ENCODE measurements at places on chromosomes 2 and 18.

GRCh38 chr2:176895158-176895557, 317.4 kb upstream of the HNRNPA3 start:
- no peak for DNase-seq

- DNase-seq = no peak
Measured at GRCh38 chr2:235661167-235661937, 167.5 kb downstream of the AGAP1 start.

GRCh38 chr2:28248511-28248910, 144.1 kb upstream of the FOSL2 start:
- no peak for DNase-seq

- no peak for DNase-seq
Measured at GRCh38 chr2:165240916-165241315, 1.7 kb downstream of the SCN2A start.

GRCh38 chr18:9032519-9032918, 70.0 kb upstream of the NDUFV2 start:
- DNase-seq = no peak

- DNase-seq = no peak
Measured at GRCh38 chr18:36403896-36404820, 106.6 kb downstream of the FHOD3 start.

GRCh38 chr2:150156415-150156814, 331.1 kb downstream of the RND3 start:
- DNase-seq = no peak

- DNase-seq = no peak
Measured at GRCh38 chr18:11994336-11994702, 13.0 kb downstream of the IMPA2 start.

DNA sequence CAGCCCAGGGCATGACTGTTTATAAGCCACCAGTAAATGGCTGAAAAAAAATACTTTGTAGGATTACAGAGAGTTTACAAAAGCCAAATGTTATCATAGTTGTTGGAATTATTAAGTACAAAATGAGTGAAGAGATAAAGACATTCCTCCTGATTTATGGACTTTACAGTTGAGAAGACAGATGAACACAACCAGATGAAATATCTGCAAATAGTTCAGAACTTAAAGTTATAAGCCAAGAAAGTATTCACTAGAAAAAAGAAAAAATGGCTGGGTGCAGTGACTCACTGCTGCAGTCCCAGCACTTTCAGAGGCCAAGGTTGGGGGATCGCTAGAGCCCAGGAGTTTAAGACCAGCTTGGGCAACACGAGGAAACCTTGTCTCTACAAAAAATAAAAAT, 11.2 kb downstream of the PMAIP1 start:
- no peak for DNase-seq

GRCh38 chr2:58865436-58865835, 624.3 kb upstream of the FANCL start:
- DNase-seq = no peak

- DNase-seq = no peak
Measured at GRCh38 chr2:73021371-73022010, 50.0 kb downstream of the SFXN5 start.

GRCh38 chr2:58051445-58051844, 4.8 kb downstream of the VRK2 start:
- DNase-seq = no peak

GRCh38 chr2:180319586-180320405, 312.7 kb upstream of the CWC22 start:
- no peak for DNase-seq

DNA sequence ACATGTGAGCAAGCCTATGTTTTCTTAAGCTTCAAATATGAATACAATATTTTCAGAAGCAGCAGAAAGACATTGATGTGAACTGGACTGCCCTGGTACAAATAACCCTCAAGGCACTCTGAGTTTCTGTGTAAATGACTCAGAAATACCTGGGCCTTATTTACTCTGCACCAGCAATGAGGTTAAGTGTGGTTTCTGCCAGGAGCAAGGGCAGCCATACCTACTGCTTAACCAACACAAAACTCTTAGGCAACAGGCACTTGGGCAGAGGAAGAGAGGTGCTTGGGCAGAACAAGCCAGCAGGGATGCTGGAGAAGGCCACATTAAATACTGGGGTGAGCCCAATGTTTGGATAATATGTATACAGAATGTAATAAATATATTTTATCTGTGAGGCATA, 29.4 kb upstream of the ARL5A start:
- DNase-seq = no peak

- no peak for DNase-seq
Measured at GRCh38 chr2:115574667-115575066, 1132.2 kb downstream of the DPP10 start.

DNA sequence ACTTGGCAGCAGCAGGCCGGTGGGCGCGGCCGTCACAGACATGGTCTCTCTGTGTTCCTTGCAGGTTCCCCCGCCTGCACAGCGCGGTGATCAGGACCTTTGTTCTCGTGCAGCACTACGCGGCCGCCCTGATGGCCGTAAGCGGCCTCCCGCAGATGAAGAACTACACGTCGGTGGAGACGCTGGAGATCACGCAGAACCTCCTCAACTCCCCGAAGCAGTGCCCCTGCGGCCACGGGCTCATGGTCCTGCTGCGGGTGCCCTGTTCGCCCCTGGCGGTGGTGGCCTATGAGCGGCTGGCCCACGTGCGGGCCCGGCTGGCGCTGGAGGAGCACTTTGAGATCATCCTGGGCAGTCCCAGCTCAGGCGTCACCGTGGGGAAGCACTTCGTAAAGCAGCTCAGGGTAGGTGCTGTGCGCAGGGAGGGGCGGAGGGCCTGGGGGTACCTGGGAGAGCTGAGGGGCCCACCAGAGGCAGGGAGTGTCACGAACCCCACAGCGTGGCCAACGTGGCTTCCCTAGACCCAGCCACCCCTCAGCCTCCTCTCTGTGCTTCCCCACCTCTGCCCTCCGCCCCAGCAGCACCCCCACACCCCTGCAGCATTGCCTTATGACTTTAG, 59.3 kb downstream of the NTSR2 start:
- no peak for DNase-seq

DNA sequence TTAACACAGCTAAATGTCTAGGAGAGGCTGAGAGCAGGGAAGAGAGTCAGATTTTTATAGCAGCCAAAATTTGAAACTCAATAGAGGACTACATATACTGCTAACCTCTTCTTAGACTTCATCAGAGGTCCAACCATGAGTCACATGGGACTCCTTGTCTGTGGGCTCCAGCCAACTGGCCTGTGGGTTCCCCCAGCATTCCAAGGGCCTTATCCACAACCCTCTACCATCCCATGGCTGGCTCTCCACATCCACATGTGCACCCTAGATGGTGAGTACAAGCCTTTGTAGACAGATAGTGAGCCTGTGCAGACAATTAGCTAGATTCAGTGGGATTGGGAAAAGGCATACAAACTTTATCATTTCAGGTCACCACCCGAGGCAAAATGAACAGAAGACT, 901.9 kb upstream of the ZEB2 start:
- DNase-seq = no peak

- DNase-seq = no peak
Measured at GRCh38 chr18:25787276-25787675, 303.1 kb downstream of the SS18 start.

- no peak for DNase-seq
Measured at GRCh38 chr18:48292782-48293424, 116.3 kb downstream of the ZBTB7C start.

DNA sequence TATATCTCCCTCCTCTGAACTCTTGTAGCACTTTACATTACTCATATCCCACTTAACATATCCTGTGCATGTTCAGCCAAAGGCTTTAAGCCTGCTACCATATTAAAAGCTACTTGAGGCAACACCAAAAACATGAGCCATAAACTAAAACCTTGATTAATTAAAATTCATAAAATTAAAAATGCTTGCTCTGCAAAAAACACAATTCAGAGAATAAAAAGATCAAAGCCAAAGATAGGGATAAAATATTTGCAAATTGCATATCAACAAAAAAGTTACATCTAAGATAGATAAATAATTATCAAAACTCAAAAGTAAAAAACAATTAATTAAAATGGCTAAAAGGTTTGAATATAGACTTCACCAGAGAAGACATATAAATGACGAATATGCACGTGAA, 495.4 kb upstream of the PIK3C3 start:
- DNase-seq = no peak
